ENCODE measurements at places on chromosomes 2 and 18.

DNA sequence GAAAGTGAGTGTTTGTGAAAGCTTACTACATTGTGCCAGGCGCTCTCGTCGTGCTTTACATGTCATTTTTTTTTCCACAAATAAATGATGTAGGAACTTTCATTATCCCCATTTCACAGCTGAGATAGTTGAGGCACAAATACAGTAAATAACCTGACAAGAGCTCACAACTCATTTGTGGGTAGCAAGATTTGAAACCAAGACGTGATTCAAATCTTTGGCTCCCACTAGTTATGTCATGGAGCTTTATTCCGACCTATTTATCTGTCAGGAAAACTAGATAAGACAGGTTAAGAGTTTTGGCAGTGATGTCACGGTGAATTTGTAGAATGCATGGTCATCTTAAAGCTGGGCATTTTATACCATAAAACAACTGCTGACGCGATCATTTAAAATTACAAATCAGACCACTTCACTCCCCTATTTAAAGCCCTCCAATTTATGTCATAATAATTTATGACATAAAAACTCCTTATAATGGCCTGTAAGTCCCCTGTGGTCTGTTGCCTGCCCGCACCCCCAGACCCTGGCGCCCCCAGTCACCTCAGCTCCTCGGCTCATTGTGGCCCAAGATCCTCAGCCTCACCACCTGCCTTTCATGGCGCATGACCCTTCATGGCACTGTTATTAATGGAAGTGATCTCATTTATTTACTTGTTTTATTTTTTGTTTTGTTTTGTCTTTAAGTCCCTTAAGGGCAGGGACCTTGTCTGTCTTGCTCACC lies 678 bp upstream of the ZNF24 start:
- no peak for DNase-seq

DNA sequence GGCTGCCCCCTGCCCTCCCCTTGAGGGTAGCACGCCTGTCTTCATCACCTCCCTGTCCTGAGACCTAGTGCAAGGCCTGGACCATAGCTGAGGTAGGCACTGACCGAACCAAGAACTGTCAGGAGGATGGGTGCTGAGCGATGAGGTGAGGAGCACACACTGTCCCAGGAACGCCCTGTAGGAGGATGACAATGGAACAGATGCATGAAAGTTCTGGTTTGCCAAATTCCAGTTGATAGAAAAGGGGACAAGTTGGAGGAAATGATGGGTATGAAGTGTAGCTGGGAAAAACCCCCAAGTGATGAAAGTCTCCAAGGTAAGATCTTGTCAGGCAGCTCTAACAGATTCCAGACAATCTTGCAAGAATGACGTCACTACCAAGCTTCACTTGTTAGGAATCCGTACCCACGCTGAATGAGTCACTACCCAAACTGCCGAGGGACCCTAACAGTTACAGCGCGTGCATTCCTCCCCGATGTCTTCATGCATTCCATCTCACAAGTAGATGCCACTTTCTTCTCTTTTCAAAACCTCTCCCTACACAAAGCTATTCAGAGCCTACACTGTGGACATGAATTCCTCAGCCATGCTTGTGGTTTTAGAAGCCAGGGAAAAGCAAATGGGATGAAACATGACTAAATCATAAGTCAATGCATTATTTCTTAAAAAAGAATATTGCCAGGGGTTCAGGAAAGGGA lies 27.6 kb downstream of the MRPL33 start:
- DNase-seq, result no peak

DNA sequence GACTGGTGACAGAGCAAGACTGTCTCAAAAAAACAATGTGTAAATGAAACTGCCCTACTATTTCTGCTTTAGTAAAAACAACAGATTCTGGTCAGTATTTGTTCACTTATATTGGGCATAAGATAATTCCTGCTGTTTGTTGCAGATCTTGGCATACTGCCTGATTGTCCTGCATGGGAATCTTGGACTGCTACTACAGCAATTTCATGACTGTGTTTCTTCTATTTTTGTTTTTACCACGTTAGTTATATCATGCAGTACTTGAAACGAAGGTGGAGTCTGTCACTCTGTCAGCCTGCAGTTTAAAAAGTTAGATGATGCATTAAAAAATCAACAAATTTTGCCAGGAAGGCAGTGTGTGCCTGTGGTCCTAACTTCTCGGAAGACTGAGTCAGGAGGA lies 14.2 kb upstream of the CLASP1 start:
- DNase-seq, result no peak

GRCh38 chr2:160609346-160609745 lies 115.7 kb upstream of the RBMS1 start:
- no peak for DNase-seq

DNA sequence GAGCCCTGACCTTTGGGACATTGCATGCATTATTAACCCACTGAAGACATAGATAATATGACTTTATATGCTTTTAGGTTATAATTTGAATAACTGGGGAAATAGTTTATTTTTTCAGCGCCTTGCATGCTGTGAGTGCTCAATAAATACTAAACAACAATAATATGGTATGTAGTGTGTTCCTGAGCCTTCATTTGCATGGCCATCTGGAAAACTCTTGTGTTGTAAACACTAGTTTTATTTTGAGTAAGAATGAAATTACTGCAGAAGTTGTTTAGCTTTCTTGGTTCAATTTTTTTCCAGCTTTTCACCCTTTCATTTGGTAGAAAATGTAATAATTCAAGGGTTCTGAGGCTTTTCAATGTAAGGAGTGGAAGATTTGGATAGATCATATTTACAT lies 189.3 kb upstream of the GALNT5 start:
- no peak for DNase-seq

DNA sequence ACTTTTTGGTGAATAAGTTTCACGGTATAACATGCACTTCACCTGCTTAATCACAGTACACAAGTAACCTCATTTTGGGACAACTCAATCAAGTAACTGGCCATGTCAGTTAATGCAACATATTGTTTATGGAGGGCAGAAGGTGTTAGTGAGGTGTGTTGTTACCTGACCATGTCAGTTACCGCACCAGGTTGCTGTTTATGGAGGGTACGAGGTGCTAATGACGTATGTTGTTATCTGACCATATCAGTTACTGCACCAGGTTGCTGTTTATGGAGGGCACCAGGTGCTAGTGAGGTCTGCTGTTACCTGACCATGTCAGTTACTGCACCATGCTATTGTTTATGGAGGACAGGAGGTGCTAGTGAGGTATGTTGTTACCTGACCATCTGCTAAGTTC lies 135.1 kb upstream of the TPO start:
- DNase-seq, result no peak

- DNase-seq, result no peak
These were observed 218.4 kb downstream of the CDH20 start for GRCh38 chr18:61551586-61551985.

- DNase-seq, result no peak
These were observed 11.4 kb upstream of the CETN1 start for GRCh38 chr18:568731-569130.

DNA sequence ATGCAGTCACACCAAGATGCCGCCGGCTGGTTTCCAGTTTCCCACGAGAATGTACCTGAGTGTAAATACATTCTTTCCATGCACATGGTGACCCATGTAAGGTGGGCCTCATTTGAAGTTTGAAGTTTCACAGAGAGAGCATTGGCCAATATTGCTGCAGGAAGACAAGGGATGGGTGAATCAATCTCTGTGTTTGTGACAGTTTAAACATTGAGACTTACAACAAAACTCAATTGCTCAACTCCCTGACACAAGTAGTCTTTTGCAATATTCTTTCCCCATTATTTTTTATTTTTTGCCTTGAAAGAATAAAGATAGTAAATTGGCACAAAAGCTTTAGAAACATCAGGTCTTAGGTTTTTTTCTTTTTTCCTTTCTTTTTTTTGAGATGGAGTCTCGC lies 5.1 kb downstream of the SERPINB2 start:
- DNase-seq, result no peak

GRCh38 chr2:17319090-17319489 lies 199.2 kb downstream of the RAD51AP2 start:
- DNase-seq, result no peak

- DNase-seq, result no peak
These were observed 35.1 kb downstream of the PMS1 start for GRCh38 chr2:189819297-189819704.

DNA sequence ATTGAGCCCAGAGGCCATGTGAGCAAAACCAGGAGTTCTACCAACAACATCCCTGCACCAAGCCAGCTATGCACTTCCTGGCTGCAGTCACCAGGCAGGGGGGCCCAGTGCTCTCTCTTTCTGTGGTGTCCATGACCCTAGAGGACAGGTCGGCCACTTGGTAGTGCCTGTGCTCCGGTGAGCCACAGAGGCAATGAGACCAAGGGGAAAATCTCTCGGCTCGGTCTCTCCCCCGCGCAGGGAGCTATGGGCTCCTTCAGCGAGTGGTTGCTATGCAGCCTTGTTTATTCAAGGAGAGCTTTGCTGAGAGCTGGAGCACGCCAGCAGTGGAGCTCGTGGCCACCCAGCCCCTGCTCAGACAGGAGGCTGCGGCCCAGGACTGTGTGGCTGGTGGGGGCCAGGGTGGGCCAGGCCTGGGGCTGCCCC lies at the start of gene TOGARAM2:
Gene TOGARAM2, plus strand, starts transcription at position 283 of the 426 bp plus-strand sequence. CDS start 13,537 bp downstream, outside the sequence.
- DNase-seq, result no peak

- DNase-seq, result no peak
These were observed at the start of gene LRRFIP1 for GRCh38 chr2:237627441-237628246. TSS of gene LRRFIP1 (plus strand) at chr2:237627587. CDS start at chr2:237627645, 58 bp downstream.

DNA sequence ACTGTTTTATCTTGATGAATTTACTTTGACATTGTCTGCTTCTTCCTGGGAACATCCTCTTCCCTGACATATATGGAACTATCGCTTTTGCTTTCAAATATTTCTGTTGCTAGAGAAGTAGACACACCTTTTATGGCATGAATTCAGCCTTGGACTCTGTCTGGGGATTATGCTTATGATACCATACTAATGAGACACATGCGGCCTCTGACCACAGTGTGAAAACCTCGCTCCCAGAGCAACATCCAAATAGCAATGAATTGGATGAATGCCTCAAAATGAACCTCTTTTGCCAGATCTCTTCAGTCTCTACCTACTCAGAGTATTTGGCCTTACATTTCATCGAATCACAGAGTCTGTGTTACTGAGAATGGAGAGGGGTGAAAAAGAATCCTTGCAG lies 70.9 kb downstream of the PIEZO2 start:
- DNase-seq, result no peak

- no peak for DNase-seq
These were observed 199.1 kb upstream of the POU3F3 start for GRCh38 chr2:104654811-104655210.

- DNase-seq, result no peak
These were observed 145.1 kb downstream of the CDC42EP3 start for GRCh38 chr2:37526323-37526722.

GRCh38 chr2:4914551-4914950 lies 777.6 kb upstream of the SOX11 start:
- no peak for DNase-seq

- no peak for DNase-seq
These were observed 16.9 kb upstream of the TEX44 start for GRCh38 chr2:231575612-231576256.

GRCh38 chr2:48202863-48203642 lies 296.8 kb upstream of the FBXO11 start:
- no peak for DNase-seq

- peak; percentile 53 for DNase-seq
These were observed 18.2 kb upstream of the TMEM247 start for GRCh38 chr2:46461011-46461674.

DNA sequence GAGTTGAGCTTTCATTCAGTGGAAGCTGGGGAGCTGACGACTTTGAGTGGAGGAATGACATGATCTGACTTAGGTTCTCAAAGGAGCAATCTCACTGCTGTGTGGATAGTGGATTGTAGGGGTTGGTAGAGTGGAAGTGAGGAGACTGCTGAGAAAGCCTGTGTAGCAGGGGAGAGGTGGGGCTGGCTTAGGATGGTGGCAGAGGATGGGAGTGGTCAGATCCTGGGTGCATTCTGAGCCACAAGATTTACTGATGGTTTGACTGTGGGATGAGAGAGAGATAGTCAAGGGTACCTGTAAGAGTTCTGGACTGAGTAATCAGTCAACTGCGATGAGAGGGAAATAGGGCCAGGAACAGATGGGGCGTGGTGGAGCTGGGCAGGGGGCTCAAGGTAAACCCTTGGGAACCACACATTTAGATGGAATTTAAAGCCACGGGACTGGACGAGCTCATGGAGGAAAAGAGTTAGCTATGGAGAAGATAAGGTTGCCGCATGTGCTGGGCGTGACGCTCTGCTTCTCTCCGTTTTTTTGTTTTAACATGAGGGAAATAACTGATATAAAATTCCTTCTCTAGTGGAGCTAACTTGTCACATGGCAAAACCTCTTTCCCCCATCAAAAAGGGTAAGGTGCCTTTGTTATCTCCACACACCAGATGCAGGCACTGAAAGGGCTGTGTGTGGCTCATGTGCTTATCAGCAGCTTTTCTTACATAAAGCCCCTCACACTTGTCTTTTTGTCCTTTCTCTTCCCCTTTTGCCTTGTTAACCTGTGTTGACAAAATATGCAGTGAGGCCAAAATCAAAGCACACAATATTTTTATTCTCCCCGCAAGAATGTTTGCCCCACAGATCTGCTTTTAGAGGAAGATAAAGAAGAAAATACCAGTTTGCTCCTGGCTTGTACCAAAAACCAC lies 379.8 kb downstream of the TSN start:
- DNase-seq, result no peak

DNA sequence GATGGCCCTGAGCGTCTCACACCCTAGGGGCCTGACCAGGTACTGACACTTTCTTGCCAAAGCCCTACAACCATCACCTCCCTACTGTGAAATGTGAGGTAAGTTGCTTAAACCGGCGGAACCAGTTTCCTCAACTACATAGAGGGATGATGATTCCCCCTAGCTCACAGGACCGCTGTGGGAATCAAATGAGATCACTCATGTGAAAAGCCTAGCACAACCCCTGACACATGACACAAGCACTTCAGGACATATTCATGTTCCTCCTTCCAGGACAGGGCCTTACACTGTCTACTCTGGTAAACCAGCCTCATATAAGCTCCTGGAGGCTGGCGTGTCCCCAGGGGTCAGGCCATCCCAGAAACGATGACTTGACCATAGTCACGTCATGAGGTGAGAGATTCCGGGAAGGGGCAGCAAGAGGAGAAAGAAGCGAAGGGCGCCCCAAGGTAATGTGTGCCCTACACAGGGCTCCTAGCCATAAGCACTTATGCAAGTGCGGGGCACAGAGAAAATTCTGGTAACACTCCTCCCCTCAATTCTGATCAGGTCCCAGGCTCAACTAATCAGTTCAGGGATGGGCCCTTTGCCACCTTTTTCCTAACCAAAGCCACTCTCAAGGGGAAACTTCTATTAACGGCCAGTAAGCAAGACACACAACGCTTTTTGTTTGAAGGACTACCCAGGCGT lies 49.5 kb downstream of the C2orf42 start:
- DNase-seq, result no peak

DNA sequence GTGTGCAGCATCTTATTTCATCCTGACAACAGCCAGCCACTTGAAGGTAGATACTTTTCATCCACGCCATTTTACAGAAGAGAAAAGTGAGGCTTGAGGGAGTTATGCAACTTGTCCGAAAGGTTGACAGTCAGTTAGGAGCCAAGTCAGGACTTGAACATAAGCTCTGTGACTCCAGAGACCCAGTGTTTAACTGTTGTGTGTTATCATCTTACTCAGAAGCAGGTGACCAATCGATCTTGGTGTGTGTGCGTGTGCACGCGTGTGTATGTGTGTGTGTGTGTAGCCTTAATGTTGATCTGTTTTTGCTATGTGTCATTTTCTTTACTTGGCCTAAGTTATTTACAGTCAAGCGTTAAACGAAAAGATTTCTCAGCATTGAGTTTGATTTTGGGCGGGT lies 22.0 kb downstream of the DRC1 start:
- DNase-seq, result no peak

Measured in stimulated activated CD8-positive, alpha-beta memory T cell treated with anti-CD3 and anti-CD28 coated beads, Interleukin-4, amount 100 ng/mL, for 1 hour (primary cell).